ENCODE measurements at places on chromosomes 6 and 20.

DNA sequence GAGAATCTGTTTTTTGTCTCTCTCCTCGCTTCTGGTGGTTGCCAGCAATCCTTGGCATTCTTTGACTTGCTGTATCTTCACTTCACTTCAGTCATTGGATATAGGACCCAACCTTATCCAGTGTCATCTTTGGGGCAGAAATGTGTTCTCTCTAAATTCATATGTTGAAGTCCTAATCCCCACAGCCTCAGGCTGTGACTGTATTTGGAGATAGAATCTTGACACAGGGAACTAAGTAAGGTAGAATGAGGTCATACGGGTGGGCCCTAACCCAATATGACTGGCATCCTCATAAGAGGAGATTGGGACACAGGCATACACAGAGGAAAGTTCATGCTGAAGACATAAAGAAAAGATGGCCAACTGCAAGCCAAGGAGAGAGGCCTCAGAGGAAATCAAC lies 51.9 kb upstream of the TPD52L1 start:
- DNase-seq: no peak

GRCh38 chr6:54094786-54095185 lies 16.5 kb upstream of the MLIP start:
- no peak for DNase-seq

DNA sequence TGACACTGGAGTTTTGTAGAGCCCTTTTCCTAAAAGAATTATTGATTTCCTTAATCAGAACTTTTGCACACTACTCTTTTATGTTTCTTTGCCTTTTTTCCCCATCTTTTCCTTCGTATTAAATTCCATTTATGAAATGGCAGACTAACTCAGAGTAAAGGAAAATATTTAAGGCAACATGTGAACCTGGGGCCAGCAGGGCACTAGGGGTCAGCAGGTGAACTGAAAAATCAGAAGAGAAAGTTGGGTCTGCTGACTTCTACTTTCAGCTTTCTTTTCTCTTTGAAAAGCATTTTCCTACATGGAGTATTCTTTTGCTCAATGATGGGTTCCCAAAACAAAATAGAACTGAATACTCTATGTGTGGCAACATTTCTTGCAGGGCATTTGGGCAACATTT lies 226.6 kb upstream of the EXOC2 start:
- no peak for DNase-seq

- no peak for DNase-seq
Measured at GRCh38 chr6:23735151-23735550, 390.9 kb upstream of the NRSN1 start.

DNA sequence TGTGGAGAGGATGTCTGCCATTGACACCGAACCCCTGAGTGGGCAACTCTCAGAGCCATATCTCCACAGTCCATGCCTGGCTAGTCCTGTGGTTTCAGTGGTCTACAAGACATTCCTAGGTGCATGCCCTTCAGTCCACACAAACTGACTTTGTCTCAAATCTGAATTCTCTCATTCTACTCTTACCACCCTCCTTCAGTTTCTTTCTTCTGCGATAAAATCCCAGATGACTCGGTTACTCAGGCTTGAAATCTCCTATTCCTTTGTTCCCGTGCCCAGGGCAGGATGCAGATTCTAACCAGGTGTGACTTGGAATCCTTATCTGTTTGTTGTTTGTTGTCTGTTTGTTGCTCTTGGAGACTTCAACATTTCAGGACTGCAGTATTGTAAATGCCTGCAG lies 9.3 kb downstream of the CDS2 start:
- DNase-seq: no peak

Data from T-helper 17 cell (primary cell).